ENCODE measurements at places on chromosomes 16 and 17. TPM values are rescaled to one million over a fixed set of nuclear protein-coding genes. Genes with fewer than 3 reads are reported as not detected.

The AATF gene
- 27.0 TPM for total RNA-seq

The CBFA2T3 gene
- total RNA-seq: not detected

GRCh38 chr17:46108120-46108519 is 85.1 kb downstream of the KANSL1 start:
- no peak for DNase-seq

GRCh38 chr17:67088639-67089038 is 44.3 kb downstream of the CACNG1 start:
- no peak for DNase-seq

- no peak for DNase-seq
Observed at GRCh38 chr16:27840311-27841060, 223.0 kb downstream of the GSG1L start.

DNA sequence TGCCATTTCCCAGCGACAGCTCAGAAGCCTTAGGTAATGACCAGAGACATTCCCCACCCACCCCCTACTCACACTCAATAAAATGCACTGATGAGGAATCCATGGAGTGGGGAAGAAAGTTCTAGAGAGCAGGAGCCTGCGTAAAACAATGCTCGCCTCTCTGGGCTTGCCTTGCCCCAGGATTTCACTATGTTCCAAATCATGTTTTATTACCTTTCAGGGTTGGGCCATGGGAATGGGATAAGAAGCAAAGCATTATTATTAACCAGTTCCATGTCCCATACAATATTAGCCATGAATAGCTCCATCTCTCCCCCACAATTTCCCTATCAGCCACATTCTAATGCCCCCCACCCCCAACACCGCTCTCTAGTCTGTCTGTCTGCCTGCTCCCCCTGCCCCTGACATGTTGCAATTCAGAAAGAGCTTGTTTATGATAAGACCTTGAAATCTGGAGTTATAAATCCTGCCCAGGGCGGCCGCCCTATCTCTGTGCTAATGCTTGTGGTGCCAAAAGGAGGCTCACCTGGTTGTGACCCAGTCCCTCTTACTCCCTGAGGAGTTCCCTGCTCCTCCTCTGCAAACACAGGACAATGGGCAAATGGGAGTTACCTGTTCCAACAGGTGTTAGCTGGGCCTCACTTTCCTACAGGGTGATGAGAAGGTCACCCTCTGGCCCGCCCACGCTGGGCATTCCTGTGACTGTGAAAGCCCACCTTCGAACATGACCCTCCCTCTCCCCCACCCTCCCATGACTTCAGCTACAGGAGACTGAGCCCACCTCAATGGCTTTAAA is 28.0 kb upstream of the DDX52 start:
- no peak for DNase-seq
